ENCODE measurements at places on chromosomes 13 and 19.

GRCh38 chr13:79490824-79491223, 9.9 kb downstream of the NDFIP2 start:
- DNase-seq, result no peak

- DNase-seq, result no peak
Observed at GRCh38 chr13:106772006-106772601, 204.2 kb upstream of the ARGLU1 start.

GRCh38 chr13:98143157-98143553, 261 bp downstream of the FARP1 start:
- DNase-seq, result no peak

- DNase-seq, result no peak
Observed at GRCh38 chr13:95154413-95154886, 146.8 kb downstream of the ABCC4 start.

DNA sequence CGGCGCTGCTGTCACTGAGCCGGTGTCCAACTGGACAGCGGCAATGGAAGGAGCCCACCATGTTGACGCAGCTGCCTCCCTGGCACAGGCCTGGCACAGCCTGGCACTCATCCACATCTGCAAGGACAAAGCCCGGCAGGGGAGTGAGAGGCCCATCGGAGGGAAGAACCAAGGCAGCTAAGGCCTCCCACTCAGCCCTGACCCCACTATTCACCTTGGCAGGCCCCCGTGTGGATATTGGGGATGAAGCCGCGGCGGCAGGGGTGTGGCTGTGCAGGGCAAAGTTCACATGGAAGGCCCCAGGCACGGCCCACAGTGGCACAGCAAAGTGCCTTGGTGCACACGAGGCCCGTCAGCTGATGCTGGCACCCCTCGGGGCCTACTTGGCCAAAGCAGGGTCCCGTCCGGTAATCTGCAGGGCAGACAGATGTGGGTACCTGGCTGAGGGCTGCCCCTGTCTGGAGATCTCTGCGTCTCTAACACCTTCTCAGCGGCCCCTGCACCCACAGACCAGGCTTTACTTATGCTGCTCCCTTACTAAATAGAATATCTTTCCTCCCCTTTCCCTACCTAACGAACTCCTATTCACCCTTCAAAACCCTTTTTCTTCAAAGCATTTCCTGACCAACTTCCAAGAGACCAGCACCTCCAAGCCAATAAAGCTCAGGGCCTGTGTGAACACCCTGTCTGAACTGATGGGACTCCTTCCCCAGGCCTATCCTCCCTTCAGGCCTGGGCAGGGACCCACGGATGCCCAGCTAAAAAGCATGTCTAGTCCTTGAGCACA, 7.5 kb downstream of the FBN3 start:
- DNase-seq, result no peak

DNA sequence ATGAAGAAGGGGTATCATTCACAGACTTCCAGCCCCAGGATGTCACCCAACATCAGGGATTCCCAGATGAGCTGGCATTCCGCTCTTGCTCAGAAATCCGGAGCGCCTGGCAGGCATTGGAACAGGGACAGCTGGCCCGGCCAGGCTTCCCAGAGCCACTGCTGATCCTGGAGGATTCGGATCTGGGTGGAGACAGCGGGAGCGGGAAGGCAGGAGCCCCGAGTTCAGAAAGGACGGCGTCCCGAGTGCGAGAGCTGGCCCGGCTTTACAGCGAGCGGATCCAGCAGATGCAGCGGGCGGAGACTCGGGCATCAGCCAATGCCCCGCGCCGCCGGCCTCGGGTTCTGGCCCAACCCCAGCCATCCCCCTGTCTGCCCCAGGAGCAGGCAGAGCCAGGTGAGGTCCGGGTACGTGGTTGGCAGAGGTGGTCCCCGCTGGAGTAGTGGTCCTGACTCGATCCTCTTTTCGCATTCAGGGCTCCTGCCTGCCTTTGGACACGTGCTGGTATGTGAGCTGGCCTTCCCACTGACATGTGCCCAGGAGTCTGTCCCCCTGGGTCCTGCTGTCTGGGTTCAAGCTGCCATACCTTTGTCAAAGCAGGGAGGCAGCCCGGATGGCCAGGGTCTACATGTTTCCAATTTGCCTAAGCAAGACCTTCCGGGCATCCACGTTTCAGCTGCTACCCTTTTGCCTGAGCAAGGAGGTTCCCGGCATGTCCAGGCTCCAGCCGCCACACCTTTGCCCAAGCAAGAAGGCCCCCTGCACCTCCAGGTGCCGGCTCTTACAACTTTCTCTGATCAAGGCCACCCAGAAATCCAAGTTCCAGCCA, 11.0 kb downstream of the PLEKHG2 start:
- DNase-seq, result no peak
